ENCODE measurements at places on chromosomes 5 and 9.

- no peak for DNase-seq
Observed at GRCh38 chr5:108625654-108626053, 122.0 kb upstream of the FER start.

DNA sequence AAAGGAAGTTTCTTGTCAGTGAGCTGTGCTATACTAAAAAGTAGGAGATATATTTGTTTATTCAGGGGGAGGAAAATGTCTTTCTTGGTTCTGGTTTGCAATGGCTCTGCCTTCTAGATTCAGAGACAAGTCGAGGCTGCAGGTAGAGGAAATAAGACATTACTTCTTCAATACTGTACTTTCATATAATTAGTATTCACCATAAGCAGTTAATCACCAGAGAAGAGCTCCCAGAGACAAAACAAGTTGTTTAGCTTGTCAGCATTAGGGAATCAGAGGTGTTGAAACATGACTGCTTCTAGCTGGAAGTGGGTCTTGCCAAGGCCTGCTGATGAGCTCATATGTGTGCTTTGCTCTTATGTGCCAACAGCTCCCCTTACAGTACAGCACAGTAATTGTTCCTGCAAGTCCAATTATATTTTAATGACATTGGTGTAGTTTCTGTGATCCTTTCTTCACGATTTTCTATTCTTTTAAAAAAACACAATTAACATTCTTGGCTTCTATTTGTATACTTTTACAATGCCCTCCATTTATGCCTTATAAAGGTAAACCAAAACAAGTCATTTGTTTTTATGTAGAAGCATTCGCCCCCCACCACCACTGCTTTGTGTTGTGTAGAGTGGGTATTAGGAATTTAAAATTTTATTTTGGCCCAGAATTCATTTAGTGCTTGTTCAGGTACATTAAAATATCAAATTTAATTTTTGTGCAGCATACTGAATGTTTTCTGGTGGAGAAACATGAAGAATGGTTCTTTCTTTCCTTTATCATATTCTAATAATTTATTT lies 112.2 kb downstream of the RPS23 start:
- peak; percentile 83 for DNase-seq

GRCh38 chr9:135448663-135449100 lies 30.9 kb upstream of the PPP1R26 start:
- DNase-seq = peak; percentile 14

GRCh38 chr9:128298535-128299482 lies 22.7 kb downstream of the SWI5 start:
- no peak for DNase-seq

DNA sequence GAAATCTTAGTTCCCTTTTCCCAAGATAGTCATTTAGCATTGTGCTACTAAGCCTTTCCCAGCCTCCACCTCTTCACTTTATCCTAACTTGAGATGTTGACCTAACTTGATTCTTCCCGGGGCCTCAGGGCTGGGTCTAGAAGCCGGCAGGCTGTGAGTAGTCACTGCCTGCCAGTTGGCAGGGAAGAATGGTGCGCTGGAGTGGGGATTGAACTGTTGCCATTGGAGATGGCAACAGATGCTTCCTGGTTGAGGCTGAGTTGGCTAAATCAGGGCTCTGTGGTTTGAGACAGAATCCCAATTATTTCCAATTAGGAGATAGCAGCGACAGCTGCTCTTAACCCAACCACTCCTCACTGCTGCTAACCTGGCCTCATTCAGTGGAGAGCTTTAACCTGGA lies 343.1 kb downstream of the BRINP1 start:
- DNase-seq = no peak

DNA sequence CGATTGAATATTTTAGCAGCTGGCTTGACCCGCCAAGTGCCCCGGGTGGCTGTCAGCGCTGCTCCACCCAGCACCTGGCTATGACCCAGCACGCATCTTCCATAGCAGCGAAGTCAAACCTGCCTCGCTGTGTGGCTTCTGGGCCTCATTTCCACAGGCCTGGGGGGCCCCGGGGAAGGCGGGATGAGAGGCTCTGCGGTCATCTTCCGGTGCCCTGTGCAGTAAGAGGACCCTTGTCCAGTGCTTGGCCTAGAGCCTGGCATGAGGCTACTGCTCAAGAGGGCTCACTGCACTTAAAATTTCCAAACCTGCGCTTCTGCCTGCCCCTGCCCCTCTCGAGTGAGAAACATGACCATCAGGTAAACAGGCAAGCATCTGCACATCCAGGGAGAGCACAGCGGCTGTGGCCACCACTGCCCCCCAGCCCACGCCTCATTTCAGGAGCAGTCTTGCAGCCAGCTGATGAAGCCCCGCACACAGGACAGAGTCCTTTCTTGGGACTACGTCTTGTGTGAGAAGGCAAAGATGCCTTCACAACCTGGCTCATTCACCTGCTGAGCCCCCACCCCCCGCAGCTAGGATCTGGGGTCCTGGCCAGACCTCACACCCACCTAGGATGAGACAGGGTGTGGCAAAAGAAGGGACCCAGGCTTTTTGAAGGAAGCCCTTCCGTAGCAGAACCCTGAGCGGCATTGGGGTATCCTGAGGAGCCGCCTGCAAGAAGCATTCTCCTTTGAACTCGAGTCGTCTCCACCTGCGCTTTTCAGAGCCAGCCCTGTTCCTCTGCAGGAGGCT lies 69.5 kb upstream of the UNC5A start:
- no peak for DNase-seq

DNA sequence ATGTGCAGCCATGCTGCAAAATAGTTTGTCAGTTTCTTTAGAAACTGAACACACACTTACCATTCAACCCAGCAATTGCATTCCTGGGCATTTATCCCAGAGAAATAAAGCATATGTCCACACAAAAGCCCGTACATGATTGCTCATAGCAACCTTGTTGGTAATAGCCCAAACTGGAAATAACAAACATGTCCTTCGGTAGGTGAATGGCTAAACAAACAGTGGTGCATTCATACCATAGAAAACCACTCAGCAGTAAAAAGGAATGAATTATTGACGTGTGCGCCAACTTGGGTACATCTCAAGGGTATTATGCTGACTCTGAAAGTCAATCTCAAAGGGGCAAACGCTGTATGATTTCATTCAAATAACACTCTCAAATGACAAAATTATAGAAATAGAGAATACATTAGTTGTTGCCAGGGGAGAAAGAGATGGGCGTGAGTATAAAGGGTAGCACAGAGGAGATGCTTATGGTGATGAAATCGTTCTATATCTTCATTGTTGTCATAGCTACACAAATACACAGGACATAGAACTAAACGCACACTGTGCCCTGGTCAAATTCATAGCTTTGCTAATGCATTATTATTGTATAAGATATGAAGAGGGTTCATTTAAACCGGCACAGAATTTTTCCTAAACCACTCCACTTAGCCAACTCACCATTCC lies 58.2 kb downstream of the DRD1 start:
- DNase-seq = no peak

DNA sequence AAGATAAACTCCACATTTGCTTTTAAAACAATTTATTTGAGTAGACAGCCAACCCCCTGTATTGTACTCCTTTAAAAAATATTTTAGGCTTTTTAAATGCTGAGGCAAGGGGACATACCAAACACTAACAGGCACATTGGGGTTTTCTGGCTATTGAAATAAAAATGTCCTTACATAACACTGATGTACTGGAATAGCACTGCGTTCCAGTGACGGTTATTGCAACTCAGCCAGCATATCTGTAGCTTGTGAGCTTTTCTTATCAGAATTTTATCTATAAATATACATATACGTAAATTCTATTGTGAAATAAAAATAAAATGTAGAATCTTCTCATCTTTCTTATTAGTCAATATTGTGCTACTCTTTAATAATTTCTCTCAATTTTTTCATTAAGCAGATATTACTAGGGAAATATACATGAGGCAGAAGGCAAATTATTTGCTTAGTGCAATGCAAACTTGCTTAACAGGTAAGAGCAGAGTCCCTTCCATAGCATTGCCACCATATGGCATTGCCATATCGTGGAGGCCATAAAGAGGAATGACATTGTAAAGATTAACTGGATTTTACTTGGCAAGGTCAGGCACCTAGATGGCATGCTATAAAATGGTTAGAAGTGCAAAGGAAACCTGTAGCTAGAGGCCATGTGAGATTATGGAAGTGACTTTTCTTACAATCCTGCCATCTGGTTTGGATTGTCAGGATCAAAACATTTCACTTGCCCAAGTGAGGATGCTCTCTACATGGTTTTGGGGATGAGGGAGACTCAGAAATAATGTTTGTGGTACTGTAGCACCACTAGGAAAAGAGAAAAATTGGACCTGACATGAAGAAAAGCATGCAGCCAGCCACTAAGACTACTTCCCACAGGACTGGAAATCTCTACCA lies 94.8 kb upstream of the CDKN2B start:
- no peak for DNase-seq

- DNase-seq = no peak
Observed at GRCh38 chr5:163005949-163006348, 431.4 kb upstream of the CCNG1 start.

GRCh38 chr9:109086221-109086620 lies 33.5 kb downstream of the TMEM245 start:
- DNase-seq = no peak

- no peak for DNase-seq
Observed at GRCh38 chr9:109381011-109381729, 60.3 kb upstream of the EPB41L4B start.

DNA sequence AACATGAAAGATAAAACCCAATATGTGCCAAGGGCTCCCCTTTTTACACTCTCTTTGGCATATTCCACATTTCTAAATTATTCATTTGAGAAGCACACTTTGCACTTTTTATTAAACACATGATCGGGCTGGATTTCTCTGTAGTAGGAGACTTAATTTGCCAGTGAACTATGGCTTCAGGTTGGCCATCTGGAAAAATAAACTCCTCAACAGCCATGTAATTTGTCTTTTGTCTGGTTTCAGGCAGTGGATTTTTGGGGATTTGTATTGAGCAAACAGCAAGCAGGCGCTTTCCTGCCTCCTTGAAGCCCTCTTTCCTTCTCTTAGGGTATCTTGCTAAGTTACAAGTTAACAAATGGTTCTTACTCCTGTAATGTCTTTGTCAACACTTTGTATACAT lies 73.0 kb upstream of the DMRTA1 start:
- no peak for DNase-seq

DNA sequence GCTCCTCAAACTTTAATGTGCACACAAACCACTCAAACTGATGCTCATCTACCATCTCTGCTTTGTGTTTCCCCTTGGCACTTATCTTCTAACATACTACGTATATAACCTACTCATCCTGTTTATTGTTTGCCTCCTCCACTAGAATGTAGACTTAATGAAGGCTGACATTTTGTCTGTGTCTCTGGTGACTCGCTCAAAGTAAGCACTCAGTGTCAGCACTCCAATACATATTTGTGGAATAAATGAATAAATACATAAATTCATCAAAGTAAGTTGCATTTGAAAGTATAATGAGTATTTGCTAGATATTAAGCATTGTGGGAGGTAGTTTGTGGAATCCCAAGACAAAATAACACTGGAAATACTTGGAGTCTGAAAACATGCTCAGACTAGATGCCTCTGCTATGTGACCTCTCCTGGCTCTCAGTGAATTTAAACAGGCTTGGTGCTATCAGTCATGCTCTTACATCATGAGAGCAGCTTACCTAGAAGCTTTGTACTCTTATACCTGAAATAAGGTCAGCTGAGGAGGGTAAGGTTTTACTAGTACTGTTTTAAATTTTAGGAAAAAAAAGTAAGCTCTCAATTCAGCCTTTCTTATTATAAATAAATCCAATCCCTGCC lies 37.0 kb upstream of the RANBP6 start:
- no peak for DNase-seq

DNA sequence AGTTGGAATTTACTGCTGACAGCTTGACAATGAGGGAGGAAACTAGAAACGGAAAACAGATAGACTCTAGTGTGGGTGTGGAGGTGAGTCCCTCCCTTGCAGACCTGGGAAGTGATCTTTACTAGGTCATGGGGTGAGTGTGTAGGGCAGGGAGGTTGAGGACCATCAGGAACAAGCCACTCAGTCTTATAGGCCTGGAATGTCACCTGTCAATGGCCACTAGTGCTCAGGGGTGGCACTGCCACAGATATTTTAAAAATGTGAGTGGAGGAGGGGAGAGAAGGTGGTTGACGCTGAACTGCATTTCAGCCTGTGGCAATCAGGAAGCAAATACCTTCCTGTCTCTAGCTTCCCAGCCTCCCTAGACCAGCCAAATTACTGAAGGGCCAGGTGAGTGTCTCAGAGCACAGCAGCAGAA lies 9.0 kb downstream of the OR2S2 start:
- DNase-seq = no peak

DNA sequence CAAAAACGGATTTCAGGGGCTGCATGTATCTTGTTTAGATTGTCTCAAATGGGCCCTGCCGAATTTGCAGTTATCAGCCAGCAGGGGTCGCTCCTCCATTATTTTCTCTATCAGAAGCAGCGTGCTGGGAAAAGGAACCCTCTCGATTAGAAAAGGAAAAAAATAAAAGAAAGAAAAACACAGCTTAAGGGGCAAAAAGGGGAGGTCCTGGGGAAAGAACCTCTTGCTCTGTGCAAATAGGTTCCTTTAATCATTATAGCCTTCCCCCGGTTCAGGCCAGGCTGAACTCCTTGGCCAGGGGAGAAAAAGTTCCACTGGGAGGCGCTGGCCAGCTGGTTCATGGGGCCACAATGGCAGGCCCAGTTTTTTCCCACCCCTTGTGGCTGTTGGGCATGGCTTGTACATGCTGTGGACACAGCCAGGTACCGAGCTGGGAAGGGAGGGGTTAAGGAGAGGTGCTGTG lies 25.0 kb upstream of the CAPSL start:
- peak; percentile 52 for DNase-seq

DNA sequence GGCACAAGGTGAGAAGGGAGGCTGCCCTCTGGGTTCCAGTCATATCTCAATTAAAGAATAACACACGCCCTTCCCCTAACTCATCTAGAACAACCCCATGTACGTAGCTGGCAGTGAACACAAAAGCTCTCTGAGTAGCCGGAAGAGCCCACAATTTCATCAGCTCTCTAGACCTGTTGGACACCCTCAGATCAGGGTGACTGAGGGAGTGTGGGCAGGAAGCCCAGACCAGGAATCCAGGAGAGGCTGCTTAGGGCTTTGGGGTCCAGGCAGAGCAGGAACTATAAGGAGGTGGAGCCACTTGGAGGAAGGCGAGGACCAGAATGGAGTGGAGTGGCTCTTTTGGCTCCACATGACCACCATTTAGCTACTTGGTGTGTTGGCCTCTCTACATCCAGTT lies 237.4 kb downstream of the NR3C1 start:
- no peak for DNase-seq

DNA sequence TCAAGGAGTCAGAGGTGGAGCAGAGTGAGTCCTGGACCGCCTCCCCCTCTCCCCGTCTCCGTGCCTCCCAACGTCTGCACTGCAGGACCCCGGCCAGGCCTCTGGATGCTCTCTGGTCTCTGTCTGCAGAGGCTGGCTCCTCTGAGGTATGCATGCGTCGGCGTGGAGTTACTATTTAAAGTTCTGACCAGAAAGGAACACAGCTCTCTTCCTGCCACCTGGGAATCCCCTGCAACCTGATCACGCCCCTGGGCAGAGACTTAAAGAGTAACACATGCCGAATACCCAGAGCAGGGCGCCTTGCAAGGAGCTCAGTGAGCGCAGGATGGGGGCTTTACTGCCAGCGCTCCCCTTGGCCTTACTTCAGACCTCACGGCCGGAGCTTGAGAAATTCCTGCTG lies 16.0 kb downstream of the ANXA6 start:
- no peak for DNase-seq

- DNase-seq = peak; percentile 71
Observed at GRCh38 chr5:52804387-52804791, 16.7 kb downstream of the ITGA1 start.

All from OCI-M1 (cell line).